ENCODE measurements at places on chromosomes 6 and 20.
A peak's percentile ranks its signal among the peaks of the same experiment; 100 is the strongest.

- no peak for DNase-seq
These were observed 100.9 kb upstream of the NFATC2 start for GRCh38 chr20:51643390-51643789.

DNA sequence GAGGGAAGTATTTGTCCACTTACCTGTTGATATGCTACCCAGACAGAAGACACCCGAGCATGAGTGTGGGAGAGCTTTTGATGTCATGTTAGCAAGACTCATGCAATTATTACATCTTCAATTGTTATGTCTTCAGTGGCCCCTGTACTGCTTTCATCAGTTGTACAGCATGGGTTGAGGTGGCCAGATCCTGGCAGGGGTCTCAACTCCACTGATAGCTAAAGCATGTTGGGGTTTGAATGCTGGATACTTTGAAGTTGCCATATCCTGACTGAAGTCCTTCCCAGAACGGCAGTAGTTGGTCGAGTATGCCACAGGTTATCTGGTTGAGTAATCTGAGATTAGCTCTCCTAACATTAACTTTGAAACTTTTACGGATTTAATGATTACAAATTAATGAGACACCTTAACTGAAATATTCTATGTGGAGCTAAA, 46.7 kb downstream of the LRRN4 start:
- no peak for DNase-seq

DNA sequence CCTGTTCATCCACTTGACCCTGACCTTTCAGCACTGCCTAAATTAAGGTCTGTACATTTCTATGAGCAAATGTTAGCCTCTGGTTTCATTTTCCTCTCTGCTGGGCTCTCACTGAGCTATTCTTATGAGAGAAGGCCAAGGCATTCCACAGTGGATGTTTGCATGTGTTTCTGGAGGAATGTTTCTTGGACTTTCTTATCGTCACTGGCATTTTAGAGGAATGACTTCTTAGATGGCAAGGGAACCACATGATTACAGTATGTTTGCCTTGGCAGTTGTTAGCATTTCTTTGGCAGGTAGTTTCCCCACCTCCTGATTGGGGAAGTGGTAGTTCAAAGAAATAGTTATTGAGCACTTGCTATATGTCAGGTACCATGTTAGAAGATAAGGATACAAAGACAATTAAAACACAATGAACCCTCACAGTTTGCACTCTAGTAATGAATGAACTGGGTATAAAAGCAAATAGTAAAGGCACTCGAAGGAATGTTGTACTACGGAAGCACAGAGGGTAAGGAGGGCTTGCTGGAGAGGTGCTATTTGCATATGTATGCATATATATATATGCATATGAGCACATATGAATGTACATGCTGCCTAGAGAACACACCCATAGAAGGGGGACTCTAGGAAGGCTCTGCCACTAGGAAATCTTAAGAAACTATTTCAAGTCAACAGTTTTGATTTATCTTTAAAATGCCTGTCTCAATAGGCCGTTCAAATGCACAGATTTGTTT, 307.4 kb downstream of the EYA4 start:
- DNase-seq, result peak; percentile 43

DNA sequence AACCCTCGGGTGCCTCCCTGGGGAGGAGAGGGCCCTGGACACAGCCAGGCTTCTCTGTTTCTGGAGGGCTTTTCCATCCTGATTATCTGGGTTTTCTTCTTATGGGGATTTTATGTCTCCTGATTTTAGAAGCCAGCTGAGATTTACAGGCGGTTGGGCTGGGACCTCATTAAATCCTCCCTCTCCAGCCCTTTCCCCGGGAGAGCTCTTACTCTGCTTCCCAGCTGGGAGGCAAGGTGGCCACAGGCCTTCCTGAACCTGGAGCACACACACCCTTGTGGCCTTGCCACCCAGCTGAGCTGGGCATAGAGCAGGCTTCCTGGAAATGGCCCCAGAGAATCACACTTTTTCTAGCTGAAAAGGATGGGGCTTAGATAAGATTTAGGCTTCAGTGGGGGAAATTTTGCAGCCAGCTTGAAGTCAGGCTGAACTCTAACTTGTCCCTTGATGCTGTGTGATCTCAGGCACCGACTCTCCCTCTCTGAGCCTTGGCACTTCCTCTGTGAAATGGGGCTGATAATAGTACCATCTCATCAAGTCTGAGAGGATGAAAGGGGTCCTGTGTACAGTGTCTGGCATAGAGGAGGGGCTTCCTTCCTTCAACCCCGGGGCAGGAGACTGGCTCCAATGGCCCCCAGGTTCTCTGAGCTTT, 16.6 kb downstream of the VSTM2L start:
- DNase-seq, result no peak

GRCh38 chr20:13546497-13547131, 92.1 kb downstream of the TASP1 start:
- DNase-seq, result peak; percentile 51

DNA sequence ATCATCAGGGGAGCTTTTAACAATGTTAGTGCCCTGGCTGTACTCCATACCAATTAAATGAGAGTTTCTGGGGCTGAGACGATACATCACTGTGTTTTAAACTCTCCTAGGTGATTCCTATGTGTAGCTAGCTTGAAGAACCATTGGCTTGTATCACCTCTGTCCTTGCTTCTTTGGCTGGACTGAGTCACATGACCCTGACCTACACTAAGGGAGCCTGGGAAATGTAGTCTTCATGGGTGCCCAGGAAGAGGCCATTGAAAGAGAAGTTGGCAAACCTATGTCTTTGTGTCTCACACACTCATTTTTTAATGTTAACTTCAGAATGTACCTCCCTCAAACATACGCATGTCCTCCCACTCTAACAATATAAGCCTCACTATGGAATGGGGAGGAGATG, 506.6 kb downstream of the DHX35 start:
- no peak for DNase-seq

GRCh38 chr20:37468886-37469285, 52.2 kb upstream of the NNAT start:
- DNase-seq, result no peak

DNA sequence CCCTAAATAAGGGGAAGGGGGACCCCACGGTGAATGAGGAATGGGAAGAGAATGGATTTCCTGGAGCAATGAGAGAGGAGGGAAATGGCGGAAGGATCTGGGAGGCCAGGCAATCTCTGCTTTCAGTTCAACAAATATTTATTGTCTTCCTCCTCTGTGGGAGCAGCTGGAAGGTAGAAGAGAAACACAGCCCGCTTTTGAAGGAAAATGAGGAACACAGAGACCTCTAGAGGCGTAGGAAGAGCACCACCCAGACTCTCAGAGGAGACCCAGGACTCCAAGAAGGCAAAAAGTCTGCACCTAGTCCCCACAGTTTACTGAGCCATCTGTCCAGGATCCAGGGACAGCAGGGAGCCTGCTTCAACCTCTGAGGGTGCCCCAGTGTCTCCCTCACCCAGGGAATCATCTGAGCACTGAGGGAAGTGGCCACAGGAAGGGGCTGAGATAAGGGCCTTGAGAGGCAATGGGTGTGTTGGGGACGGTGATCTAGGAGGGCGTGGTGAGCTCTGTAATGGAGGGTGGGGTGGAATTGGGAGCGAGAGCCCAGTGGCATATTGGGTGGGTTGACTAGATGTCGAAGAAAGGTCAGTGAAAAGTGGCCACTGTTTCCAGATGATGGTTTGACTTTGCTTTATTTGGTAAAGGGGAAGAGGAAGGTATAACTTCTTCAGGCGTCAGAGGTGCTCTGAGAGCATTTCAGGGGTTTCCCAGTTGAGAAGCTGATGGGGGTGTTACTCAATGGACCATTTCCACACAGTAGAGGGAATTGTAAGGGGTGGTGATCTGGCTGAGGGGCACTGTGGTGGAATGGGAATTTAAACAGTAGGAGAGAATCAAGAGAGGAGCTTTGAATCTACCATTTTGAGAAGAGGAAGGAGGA, 610 bp downstream of the PSORS1C1 start:
- DNase-seq, result peak; percentile 55

DNA sequence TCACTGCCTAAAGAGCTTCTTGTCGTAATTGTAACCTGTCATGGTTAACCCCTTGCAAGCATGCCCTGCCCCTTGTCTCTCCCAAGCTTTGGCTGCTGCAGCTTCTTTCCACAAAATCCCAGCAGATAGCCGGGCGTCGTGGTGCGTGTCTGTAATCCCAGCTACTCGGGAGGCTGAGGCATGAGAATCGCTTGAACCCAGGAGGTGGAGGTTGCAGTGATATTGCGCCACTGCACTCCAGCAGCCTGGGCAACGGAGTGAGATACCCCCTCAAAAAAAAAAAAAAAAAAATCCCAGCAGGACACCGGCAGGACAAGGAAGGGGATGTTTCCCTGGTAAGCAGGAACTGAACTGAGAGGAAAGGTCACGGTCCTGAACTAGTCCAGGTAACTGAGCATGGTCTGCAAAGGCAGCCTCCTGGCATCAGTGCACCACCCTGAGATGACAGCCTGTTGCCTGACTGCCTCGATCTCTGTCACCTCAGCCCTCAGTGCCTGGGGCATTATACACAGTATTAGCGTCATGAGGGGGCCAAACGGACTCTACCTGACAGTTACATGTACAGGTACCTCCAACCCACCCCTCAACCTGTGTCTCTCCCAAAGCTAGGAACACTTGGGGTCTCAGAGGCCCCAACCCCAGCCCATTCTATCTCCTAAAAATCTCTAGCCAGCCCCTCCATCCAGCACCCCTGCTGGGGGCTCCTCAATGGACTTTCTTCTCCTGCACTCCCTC, 1.8 kb downstream of the LZTS3 start:
- no peak for DNase-seq

- DNase-seq, result no peak
These were observed 1.5 kb upstream of the MDFI start for GRCh38 chr6:41636833-41637193.

- peak; percentile 88 for DNase-seq
These were observed 180.5 kb downstream of the OGFRL1 start for GRCh38 chr6:71468841-71469700.

- DNase-seq, result no peak
These were observed 132.5 kb downstream of the FAXC start for GRCh38 chr6:99216959-99217358.

GRCh38 chr6:27977387-27977786, 20.3 kb downstream of the OR2B6 start:
- DNase-seq, result no peak

GRCh38 chr6:89828988-89829471, 650 bp upstream of the CASP8AP2 start:
- DNase-seq, result no peak

GRCh38 chr6:16764188-16764950, 3.1 kb upstream of the ATXN1 start:
- DNase-seq, result no peak

GRCh38 chr6:13881621-13882165, 43.1 kb upstream of the RNF182 start:
- DNase-seq, result no peak

GRCh38 chr6:127199470-127199869, 67.2 kb upstream of the RNF146 start:
- no peak for DNase-seq

DNA sequence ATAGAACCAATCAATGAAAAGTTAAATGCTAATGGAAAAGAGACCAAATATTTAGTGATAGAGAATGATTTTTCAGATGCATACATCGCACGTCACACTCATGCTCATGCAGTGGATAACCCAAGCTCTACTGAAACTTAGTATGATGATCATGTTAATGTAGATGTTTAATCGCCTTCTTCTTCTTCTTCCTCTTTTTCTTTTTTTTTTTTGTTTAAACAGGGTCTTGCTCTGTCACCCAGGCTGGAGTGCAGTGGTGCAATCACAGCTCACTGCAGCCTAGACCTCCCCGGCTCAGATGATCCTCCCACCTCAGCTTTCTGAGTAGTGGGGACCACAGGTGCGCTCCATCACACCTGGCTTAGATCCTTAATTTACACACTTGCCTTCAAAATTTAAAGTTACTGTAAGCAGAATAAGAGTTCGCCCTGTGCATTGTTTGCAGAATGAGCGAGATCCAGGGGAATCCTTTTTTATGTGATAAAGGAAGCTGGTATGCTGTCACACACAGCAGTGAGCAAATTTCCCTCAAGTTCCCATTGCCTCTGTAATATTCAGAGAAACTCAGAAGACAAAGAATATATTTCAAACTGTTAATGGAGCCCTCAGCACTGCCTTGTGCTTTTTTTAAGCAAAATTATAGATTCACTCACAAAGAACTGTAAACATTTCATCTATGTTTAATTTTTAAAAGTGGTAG, 194.2 kb upstream of the SGK1 start:
- no peak for DNase-seq

- DNase-seq, result no peak
These were observed 231.1 kb downstream of the HDGFL1 start for GRCh38 chr6:22800451-22800850.

DNA sequence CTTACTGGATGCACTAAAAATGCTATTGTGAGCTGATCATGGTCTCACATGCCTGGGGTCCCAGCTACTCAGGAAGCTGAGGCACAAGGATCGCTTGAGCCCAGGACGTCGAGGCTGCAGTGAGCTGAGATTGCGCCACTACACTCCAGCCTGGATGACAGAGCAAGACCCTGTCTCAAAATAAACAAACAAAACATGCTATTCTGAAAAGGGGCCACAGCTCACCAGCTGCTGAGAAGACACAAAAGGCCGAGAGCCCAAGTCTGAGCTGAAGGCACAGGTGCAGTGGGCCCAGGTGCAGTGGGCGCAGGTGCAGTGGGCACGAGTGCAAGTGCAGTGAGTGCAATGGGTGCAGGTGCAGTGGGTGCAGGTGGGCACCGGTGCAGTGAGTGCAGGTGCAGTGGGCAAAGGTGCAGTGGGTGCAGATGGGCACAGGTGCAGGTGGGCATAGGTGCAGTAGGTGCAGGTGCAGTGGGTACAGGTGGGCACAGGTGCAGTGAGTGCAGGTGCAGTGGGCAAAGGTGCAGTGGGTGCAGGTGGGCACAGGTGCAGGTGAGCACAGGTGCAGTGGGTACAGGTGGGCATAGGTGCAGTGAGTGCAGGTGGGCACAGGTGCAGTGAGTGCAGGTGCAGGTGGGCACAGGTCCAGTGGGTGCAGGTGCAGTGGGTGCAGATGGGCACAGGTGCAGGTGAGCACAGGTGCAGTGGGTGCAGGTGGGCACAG, 16.0 kb downstream of the ZBTB46 start:
- no peak for DNase-seq

GRCh38 chr20:41287327-41287726, 30.2 kb downstream of the ZHX3 start:
- DNase-seq, result peak; percentile 34

- no peak for DNase-seq
These were observed 41.3 kb downstream of the WASF1 start for GRCh38 chr6:110137924-110138887.

DNA sequence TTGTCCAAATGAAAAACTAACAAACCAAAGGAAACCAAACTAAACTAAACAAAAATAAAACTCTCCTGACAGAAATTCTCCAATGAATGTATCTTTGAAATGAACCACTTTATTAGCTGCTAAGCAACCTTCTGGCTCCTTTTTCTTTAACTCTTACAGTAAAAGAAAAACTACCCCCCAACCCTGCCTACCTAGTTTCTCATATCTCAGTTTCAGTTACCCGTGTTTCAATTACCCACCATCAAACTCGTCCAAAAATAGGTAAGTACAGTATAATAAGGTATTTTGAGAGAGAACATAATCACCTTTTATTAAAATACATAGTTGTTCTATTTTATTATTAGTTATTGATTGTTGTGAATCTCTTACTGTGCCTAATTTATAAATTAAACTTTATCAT, 177.4 kb upstream of the THEMIS start:
- no peak for DNase-seq

Data from AG08395 (cell line).